ENCODE measurements at places on chromosomes 1 and 21.
A peak's percentile ranks its signal among the peaks of the same experiment; 100 is the strongest.

DNA sequence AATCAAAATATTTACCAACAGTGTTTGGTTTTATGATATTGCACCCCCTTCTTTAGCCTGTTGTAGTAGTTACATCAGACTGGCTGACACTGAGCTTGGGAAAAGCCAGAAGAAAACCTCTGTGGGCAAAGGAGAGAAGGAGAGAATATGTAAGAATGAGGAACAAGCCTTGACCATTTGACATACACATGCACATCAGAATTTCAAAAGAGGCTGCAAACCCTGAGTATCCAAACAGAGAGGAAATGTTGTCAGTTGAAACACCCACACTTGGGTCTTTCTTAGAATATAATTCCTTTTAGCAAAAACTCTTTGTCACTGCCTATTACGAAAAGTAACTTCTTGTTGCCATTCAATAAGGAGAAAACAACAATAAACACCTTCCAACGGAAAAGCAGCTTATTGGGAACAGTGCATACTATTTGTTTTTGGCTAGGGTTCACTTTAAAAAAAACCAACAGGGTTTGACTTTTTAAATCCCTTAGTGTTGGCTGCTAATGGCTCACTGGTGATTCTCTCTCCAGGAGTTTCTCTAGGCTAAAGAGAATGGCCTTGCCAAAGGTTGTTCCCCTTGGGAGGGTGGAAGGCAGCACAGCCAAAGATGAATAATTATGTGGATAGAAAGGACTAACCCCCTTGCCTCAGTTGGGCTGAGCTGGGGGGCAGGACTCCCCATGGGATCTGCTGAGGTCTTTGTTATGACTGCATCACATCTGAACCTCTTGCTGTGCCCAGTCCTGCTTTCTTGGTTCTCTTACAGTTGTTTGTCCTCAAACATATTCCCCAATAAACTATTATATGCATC lies 48.9 kb downstream of the GORAB start:
- no peak for DNase-seq

GRCh38 chr1:34850382-34850781 lies 9.2 kb downstream of the SMIM12 start:
- DNase-seq, result no peak

DNA sequence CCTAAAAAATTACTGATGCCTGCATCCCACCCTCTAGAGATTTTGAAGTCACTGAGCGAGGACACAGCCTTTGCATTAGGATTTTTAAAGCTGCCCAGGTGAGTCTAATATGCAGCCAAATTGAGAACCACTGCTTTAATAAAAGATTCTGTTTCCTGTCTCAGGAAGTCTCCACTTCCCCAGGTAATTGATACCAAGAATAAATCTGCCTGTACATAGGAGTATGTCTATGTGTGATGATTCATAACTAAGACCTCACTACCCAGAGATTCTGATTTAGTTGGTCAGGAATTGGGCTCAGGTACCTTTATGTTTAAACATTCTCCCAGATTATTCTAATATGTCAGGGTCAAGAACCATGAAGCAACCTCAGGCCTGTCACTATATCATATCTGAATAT lies 108.8 kb upstream of the ARTN start:
- DNase-seq, result no peak

DNA sequence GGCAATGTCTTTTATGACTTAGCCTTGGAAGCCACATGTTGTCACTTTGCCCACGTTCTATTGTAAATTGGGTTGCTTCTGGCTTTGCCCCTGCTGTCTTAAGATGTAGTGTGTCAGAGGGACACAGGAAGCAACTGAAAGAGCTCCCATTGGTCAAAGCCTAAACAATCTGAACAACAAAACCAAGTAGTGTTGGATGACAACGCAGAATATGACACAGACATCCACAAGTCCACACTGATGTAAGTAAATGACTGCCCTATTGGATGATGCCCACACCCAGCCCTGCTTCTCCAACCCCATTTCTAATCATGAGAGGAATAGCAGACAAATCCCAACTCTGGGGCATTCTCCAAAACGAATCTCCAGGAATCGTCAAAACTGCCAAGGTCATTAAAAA lies 50.7 kb downstream of the ELF3 start:
- DNase-seq, result no peak

DNA sequence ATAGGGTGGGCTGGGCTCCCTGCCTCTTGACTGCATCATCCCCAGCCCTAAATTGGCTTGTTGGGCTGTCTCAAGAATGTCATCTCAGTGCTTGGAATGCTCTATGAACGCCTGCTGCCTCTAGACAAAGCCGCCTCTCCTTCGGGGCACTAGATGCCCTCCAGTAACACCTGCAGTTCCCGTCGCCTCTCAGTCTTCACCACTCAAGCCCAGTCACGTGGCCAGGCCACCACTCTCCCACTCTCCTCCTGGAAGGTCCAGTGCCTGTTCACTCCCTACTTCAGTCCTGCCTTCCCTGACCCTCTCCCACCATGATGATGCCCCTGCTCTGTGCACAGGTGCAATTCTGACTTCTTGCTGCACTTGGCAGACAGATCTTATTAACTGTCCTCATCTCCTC lies 7.0 kb downstream of the TAS1R2 start:
- DNase-seq, result no peak

DNA sequence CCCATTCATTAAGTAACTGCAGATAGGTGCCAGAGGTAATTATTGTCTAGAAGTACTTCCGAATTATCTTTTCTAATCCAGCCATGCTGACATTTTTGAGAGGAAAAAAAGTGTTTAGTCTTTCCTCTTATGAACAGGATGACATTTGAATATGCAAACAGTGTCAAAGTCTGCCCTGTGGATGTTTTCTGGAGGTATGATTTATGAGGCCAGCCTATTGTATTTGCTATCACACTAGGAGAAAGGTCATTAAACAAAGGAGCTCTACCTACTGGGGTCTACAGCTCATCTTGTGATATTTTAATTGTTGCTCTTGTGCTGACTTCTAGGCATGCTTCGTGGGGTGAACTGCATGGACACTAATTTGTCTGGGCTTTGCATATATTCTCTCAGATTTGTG lies 559.7 kb upstream of the CAMK1G start:
- no peak for DNase-seq

GRCh38 chr1:94037392-94038229 lies 83.3 kb downstream of the ABCA4 start:
- no peak for DNase-seq

DNA sequence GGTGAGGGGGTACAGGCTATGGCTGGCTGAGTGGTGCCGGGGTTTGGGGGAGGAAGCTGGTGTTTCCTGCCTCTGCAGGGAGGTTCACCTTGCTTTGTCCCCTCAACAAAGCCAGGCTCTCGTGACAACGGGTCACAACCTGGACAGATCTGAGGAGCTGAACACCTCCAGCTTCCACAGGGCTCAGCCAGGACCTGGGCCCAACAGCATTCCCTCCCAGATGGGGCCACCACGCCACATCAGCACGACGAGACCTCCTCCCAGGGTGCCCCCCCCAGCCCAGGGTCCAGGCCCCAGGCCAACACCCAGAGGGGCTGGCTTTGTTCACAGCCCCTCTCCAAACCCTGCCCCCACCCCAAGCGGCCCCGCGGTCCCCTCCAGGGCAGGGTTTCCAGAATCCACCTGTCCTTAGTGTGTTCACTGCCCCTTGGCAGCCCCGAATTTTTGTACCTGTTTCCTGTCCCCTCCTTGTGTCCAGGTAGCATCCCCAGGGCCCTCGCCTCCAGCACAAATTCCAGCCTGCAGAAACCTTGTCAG lies 34.7 kb downstream of the UBE2G2 start:
- DNase-seq, result no peak

DNA sequence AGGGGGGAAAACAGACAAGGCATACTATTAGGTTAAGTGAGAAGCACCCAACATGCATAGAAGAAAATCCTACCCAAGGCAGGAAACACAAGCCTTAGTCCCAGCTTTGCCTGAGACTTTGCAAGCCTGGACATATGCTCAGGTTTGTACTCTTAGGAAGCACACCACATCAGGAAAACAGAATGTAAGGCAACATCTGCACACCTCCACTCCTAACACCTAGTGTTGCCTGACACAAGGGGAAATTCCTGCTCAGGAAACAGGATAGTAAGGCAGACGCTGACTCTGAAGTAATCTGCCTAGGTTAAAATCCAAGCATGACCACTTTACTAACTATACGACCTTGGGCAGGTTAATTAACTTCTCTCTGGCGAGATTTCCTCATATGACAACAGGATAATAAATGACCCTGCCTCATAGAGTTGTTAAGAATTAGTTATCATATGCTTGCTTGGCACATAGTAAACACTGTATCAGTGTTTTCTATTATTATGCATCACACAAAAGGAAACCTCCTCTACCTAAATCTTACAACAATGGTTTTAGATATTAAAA lies 119.8 kb downstream of the ZZZ3 start:
- no peak for DNase-seq

DNA sequence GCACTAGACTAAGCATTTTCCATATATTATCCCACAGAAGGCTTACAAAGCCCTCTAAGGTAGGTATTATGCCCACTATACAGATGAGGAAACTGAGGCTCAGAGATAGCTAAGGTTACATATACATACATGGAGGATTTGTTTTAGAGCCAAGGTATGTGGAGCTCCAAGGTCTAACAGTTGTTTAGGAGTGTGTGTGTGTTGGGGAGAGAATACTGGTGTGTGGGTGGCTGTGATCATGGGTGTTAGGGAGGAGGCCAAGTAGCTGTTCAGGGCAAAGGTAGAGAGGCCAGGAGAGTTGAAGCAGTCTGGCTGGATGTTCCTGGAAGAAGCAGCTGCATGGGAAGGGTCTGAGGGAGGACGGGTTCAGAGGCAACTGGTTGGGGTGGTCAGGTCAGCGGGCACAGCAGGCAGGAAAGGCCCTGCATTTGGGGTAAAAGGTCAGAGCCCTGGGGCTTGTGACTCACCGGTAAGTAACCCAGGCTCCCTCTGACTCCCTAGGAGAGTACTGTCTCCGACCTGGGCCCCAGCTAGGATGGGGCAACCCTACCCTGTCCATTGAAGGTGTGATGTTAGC lies 5.1 kb upstream of the LDLRAP1 start:
- DNase-seq, result no peak

GRCh38 chr1:93702111-93702827 lies 20.6 kb upstream of the BCAR3 start:
- no peak for DNase-seq

GRCh38 chr1:90725657-90726424 lies 8.7 kb upstream of the BARHL2 start:
- no peak for DNase-seq

DNA sequence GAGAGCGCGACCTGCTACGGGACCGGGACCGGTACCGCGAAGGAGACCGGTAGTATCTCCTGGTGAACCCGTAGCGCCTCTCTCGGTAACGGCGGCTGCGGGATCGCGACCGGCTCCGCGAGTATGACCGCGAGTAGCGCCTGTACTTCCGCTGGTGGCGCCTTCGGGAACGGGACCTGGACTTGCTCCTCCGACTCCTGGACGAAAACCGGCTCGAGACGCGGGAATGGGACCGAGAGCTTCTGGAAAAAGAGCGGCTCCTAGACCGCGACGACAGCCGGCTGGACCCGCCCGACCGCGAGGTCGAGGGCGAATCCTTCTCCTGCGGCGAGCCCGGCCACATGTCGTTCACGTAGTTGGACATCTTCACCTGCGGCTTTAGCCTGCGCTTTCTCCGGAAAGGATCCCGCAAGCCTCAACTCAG lies 642 bp downstream of the RSRP1 start:
- DNase-seq, result peak; percentile 17

- no peak for DNase-seq
Measured at GRCh38 chr1:10415211-10415930, 14.9 kb upstream of the CENPS start.

DNA sequence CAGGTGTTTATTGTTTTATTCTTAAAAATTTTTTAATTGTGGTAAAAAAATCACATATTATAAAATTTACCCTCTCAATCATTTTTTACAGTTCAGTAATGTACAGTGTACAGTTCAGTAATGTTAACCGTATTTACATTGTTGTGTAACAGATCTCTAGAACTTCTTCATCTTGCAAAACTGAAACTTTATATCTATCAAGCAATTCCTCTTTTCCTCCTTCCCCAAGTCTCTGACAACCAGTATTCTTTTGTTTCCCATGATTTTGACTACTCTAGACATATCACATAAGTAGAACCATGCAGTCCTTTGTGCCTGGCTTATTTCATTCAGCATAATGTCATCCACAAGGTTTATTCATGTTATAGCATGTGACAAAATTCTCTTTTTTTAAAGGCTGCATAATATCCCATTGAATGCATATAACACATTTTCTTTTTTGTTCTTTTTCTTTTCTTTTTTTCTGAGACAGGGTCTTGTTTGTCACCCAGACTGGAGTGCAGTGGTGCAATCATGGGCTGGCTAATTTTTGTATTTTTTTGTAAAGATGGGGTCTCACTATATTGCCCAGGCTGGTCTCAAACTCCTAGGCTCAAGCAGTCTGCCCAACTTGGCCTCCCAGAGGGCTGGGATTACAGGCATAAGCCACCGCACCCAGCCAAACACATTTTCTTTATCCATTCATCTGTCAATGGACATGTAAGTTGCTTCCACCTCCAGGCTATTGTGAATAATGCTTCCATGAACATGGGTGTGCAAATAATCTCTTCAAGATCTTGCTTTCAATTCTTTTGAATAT lies 17.2 kb upstream of the RCSD1 start:
- no peak for DNase-seq

GRCh38 chr1:153995640-153996039 lies 5.1 kb downstream of the RPS27 start:
- no peak for DNase-seq

- peak; percentile 52 for DNase-seq
Measured at GRCh38 chr1:223189903-223190724, 47.1 kb upstream of the TLR5 start.

DNA sequence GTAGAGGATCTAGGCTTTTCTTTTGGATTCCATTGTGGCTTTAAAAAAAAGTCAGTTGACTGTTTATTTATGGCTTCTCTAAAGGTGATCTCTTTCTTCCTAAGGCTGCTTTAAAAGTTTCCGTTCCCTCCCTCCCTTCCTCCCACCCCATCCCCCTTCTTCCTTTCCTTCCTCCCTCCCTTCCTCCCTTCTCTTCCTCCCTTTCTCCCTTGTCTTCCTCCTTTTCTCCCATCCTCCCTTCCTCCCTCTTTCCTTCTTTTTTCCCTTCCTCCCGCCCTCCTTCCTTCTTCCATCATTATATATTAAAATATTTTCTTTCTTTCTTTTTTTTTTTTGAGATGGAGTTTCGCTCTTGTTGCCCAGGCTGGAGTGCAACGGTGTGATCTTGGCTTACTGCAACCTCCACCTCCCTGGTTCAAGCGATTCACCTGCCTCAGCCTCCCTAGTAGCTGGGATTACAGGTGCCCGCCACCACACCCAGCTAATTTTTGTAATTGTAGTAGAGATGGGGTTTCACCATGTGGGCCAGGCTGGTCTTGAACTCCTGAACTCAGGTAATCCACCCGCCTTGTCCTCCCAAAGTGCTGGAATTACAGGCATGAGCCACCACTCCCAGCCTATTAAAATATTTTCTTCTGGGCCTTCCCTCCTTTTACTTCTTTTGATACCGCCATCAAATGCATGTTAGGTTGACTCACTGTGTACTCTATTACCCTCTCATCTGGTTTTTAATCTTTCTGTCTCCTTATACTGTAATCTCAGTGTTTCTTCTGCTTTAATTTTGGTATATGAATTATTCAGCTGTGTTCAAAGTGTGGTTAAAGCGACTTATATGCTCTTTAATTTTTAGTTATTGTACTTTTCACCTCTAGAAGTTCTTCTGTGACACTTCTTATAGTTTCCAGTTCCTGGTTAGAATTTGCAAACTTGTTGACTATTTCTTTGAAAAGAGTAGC lies 59.2 kb upstream of the ATP5PO start:
- no peak for DNase-seq
